Jurkat, Clone E6-1 (cell line): ENCODE measurements at places on chromosomes 13 and 19.

GRCh38 chr13:70668293-70668692 lies 560.0 kb upstream of the KLHL1 start:
- DNase-seq = no peak

GRCh38 chr19:5993201-5993600 lies 15.3 kb upstream of the RANBP3 start:
- no peak for DNase-seq

DNA sequence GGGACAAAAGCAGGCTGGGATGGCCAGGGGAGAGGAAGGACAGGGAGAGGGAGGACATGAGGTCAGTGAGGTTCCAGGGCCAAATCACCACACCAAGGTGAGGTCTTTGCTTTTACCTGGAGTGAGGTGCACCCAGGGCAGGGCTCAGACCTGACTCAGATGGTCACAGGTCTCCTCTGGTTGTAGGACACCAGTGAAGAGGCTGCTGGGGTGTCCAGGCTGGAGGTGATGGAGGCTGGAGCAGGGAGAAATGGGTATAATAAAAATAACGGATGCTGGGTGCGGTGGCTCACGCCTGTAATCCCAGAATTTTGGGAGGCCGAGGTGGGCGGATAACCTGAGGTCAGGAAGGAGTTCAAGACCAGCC lies 6.9 kb downstream of the GRAMD1A start:
- no peak for DNase-seq

- DNase-seq = no peak
Observed at GRCh38 chr19:18170714-18171255, 2.8 kb upstream of the IFI30 start.

- no peak for DNase-seq
Observed at GRCh38 chr19:11710313-11710712, 28.4 kb downstream of the ZNF823 start.

GRCh38 chr13:25462301-25463125 lies 90.7 kb downstream of the ATP8A2 start:
- no peak for DNase-seq
